ENCODE measurements at places on chromosomes 4 and X. TPM values are rescaled to one million over a fixed set of nuclear protein-coding genes. Genes with fewer than 3 reads are reported as not detected.

DNA sequence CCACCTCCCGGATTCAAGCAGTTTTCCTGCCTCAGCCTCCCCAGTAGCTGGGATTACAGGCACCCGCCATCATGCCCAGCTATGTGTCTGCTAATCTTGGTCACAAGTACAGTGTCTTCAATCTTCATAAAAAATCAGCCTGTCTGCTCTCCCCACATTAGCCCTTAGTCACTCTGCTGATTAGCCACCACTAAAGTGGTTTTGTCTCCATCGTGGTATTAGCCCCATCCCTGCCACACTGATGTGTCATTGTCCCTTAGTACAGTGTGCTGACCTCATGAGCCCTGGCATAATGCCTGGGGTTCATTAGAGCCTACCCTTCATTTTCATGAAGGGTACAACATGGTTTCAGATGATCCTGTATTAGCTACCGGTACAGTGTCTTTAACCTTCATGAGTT, 49.9 kb downstream of the ZNF157 start:
- no peak for DNase-seq

GRCh38 chr4:6625256-6625655, 15.2 kb upstream of the MRFAP1 start:
- no peak for DNase-seq

VCX3B gene
- not detected for total RNA-seq

DNA sequence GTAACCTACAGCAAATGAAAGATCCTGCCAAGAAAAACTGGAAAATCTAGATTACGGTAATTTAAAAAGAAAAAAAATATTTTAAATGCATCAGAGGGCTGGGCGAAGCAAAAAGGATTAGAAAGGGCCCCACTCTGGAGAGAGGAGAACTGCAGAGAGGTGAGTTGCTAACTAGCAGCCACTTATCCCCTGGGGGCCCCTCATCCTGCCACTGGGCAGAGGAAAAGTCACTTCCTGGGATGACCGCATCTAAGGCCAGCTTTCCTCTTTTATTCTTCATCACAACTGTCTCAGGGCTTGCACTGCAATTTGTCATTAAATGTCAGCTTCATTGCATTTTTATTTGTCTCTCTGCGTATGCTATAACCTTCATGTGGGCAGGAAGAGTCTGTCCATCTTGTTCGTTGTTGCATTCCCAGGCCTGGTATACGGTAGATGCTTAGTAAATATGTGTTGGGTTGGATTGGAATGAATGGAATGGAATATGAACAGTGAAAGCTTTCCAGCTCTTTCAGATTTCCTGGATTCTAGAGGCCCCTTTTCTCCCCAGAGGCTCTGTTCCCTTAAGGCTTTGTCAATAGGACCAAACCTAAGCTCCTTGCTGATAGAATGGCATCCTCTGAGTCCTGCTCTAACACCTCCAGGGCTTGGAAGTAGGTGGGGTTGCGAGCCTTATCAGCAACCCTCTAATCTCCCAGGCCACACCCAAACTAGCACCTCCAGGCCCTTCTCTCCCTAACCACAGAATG, 58.9 kb downstream of the TLR10 start:
- DNase-seq, result no peak

DNA sequence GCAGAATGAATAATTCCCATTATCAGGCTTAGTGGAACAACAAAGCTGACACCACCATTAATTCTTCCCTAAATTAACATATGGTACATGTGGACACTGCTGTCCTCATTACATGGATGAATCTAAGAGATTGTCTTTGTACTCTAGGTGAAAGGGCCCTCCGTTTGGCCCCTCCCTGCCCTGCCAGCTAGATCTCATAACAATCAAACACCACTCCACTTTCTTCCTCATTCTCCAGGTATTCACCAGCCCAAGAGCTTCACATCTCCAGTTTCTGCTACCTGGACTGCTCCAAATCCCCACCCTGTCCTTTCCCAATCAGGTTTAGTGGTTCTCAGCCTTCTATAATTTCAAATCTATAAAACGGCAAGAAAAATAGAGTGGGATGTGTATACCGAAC, 3.8 kb downstream of the HSD17B11 start:
- DNase-seq, result no peak

DNA sequence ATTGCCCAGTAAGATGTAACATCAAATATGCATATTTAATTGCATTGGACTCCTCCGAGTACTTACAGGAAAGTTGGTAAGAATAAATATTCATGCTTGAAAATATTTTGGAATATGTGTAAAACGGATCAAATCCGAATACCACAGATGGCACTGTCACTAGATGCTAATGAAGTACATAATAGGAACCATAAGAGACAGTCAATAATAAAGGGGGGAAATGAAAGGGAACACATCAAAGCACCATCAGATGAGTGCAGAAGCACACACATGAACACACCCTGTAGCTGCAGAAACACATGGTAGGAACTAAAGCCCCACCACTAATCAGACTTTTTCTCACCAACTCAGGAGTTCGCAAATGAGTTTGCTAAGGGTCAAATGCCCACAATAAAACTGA, 52.2 kb upstream of the PAGE5 start:
- DNase-seq, result no peak

- DNase-seq, result no peak
Observed at GRCh38 chr4:157014621-157015591, 43.3 kb upstream of the PDGFC start.

HAUS3 gene
- 15.6 TPM for total RNA-seq

GRCh38 chr4:181756451-181757095, 486.6 kb upstream of the TENM3 start:
- DNase-seq, result no peak

ART3 gene
- not detected for total RNA-seq

MAOA gene
- total RNA-seq, result 2.7 TPM

KIT gene
- 3.0 TPM for total RNA-seq

Measured in glutamatergic neuron (in vitro differentiated cells).